ENCODE measurements at places on chromosomes 16 and 17.

- no peak for DNase-seq
Observed at GRCh38 chr17:45730192-45730591, 53.9 kb upstream of the CRHR1 start.

GRCh38 chr17:44777394-44778348 is 18.9 kb downstream of the ADAM11 start:
- no peak for DNase-seq

- no peak for DNase-seq
Observed at GRCh38 chr17:47999582-47999981, 28.7 kb downstream of the CDK5RAP3 start.

- DNase-seq = no peak
Observed at GRCh38 chr16:3138823-3139426, 4.1 kb downstream of the ZNF213 start.

DNA sequence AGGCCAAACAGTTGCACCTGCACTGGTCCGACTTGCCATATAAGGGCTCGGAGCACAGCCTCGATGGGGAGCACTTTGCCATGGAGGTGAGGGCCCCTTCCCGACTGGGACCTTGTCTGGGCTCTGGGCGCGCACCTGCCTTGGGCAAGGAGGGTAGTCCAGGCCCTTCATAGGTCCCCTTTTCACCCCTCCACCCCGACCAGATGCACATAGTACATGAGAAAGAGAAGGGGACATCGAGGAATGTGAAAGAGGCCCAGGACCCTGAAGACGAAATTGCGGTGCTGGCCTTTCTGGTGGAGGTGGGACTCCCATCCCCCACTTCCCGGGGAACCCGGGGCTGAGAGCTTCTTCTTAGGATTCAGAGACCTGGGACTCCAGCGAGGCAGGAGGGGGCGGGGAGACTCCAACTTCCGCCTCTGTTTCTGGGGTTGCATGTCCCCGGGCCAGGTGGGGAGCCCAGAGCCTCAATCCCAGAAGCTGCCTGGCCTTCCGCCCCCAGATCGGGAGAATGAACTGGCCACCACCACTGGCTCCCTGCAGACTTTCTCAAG is 7.8 kb downstream of the CA4 start:
- DNase-seq = no peak

Data from D721Med (cell line).